Activated B cell treated with CpG ODN at 0.5 μM for 24 hours (primary cell): ENCODE measurements at places on chromosomes 3 and 15.

GRCh38 chr3:183427876-183428446 lies 458 bp downstream of the MCF2L2 start:
- no peak for DNase-seq

DNA sequence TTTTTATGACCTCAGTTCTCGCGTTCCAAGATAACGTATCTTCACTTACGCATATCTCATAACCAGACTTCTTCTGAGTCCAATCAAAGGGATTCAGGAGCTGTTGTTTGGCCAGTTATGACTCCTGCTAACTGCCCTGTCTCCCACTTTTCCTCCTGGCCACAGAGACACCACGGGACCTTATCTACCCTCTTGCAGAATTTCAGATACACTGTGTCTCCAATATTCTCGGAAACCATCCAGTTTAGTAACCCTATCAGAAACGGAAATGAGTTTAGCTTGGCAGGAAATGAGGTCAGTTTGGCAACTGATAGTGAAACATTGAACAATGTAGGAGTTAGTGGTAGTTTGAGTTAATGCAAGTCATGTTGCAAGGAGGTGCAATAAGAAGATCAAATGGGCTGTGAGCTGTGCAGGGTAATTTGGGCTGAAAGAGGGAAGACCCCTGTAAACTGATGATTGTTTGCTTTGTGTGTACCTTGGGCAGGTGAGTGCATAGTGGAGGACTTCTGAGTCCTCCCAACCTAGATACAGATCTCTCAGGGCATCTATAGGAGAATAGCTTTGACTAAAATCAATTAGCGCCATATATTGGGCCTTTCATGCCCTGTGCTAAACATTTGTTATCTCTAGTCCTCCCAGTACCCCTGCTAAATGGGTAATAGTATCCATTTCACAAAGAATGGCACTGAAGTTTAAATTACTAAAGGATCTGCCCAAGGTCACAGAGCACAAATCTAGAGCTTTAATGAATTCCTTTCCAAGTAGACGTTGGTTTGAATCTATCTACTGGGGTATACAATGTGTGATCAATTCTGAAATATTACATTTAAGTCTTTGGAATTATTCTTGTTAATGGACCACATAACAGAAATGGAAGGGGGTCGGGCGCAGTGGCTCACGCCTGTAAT lies 41.3 kb upstream of the PIK3CB start:
- no peak for DNase-seq

DNA sequence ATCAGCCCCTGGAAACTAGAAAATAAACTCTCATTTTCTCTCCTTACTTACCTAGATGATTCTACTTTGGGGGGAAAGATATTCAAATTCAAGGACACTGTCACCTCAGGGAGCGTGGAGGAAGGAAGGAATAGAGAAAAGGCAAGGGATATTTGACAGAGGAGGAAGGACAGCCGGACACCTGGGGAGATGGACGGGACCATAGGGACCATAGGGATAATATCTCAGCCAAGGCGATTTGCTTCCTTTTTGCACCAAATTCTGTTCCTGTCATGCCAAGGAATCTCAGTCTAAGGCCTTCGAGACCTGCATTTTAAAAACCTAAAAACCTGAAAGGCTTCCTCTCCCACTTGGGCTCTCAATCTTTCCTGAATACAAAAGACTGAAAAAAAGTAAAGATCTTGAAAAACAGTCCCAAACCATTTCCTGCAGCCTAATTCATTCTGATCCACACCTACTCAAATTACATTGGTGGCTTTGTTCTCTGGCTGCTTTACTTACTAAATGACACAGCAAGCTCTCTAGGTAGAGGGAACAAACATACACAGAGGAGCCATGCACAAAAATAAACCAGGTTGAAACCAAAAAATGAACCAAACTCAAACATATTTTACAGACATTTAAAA lies 73.9 kb upstream of the SLC24A5 start:
- no peak for DNase-seq

DNA sequence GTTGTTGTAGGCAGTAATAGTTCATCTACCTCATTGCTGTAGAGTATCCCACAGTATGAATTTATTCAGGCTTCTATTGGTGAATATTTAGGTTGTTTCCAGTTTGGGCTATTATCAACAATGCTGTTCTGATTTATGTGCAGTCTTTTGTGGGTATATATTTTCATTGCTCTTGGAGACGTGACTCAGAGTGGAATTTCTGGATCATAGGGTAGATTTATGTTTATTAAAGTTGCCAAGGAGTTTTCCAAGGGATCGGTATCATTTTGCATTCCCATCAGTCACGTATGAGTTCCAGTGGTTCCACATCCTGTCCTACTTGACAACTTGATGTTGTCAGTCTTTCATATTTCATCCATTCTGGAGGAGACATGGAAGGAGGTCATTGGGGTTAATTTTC lies 8.4 kb upstream of the HRH1 start:
- DNase-seq = no peak

GRCh38 chr15:39918688-39919385 lies 1.2 kb downstream of the GPR176 start:
- no peak for DNase-seq

GRCh38 chr3:194784361-194784760 lies 98.7 kb downstream of the FAM43A start:
- no peak for DNase-seq

DNA sequence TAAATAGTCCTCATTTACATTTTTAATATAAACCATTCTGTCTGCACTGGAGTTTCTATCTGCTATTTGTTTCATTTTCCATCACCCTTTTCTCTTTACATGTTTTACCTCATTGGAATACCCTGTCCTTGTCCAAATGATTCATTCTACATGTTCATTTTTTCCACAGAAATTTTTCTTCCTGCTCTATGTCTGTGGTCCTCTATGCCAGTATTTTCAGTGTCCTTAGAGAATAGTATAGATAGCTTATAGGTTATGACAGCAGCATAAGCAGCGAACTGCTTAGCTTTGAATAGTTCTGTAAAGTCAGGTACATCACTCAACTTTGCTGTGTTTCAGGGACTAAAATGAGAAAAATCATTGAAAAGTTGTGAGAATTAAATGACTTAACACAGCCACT lies 742.3 kb upstream of the CBLB start:
- DNase-seq = no peak

DNA sequence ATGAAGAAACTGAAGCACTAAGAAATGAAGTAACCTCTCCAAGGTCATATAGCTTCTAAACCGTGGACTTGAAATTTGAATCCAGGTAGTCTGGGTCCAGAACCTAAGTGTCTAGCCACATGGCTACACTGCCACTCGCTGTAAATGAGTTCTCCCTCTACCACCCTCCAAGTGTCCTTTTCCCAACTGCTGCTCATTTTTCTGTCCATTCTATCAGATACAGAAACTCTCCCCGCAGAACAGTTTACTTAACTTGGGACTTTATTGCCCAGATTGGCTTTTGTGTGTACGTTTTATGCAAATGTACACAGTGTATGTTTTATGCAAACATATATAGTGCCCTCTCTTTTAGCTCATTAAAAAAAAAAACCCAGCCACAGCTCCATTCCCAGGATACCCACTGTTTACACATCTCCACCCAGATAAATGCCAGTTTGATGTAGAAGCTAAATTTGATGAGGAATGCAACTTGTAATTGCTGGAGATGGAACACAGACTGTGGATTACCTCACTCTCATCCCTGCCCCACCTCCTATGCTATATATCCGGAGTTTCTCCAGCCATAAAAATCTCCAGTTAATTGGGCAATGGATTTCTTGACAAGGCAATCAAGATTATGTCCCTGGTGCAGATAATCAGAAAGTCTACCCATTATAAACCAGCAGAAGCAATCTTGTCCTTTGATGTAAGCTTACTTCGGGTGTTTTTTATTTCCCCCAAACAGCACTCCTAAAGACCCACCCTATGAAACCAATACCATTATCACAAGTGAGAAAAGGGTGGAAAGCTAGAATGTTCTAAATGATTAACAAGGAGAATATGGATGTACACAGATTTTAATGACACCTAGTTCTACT lies 42.0 kb downstream of the THBS1 start:
- DNase-seq = no peak
